ENCODE measurements at places on chromosomes 1 and 21. TPM values are rescaled to one million over a fixed set of nuclear protein-coding genes. Genes with fewer than 3 reads are reported as not detected.

DNA sequence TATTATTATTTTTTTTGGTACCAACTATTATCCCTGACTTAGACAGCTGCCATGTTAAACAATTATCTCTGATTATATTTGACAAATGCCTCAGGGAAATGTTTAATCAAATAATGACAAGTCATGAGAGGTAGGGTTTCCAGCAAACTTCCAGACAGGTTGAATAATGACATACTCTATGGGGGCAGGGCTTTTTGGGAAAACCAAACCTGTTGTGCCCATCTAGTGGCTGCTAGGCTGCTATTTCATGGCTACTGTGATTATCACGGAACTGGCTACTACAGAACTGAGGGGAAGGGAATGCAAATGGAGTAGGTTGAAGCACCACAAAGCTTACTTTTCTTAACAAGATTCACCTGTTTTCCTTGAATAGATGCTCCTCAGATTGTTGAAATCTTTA lies 77.6 kb downstream of the DUSP10 start:
- no peaks in the 10 kb centered on the region for H3K4me1 ChIP-seq
- H3K4me3 ChIP-seq: no peak overlapping the region
- H3K27me3 ChIP-seq: no peaks in the 10 kb centered on the region
- no peaks in the 10 kb centered on the region for H3K36me3 ChIP-seq
- no peak for DNase-seq
- H3K27ac ChIP-seq: no peak overlapping the region

- no peak overlapping the region for H3K4me3 ChIP-seq
- no peak overlapping the region for H3K27ac ChIP-seq
- no peaks in the 10 kb centered on the region for H3K4me1 ChIP-seq
- H3K27me3 ChIP-seq: peaks cover 4% of the 10 kb centered on the region
Observed at GRCh38 chr21:31557421-31558188, 101.9 kb upstream of the SOD1 start.

- no peaks in the 10 kb centered on the region for H3K36me3 ChIP-seq
- DNase-seq: no peak
- no peak overlapping the region for H3K4me3 ChIP-seq
- H3K4me1 ChIP-seq: no peaks in the 10 kb centered on the region
- no peaks in the 10 kb centered on the region for H3K27me3 ChIP-seq
Observed at GRCh38 chr1:226519716-226520598, 28.6 kb upstream of the STUM start.

- H3K27me3 ChIP-seq: no peaks in the 10 kb centered on the region
- no peak overlapping the region for H3K4me3 ChIP-seq
Observed at GRCh38 chr1:153288634-153289275, 24.0 kb downstream of the PGLYRP3 start.

- H3K36me3 ChIP-seq: no peaks in the 10 kb centered on the region
- H3K4me3 ChIP-seq: no peak overlapping the region
- DNase-seq: no peak
- no peak overlapping the region for H3K27ac ChIP-seq
- H3K27me3 ChIP-seq: no peaks in the 10 kb centered on the region
- H3K4me1 ChIP-seq: no peaks in the 10 kb centered on the region
Observed at GRCh38 chr1:168665975-168666374, 63.0 kb downstream of the DPT start.

DNA sequence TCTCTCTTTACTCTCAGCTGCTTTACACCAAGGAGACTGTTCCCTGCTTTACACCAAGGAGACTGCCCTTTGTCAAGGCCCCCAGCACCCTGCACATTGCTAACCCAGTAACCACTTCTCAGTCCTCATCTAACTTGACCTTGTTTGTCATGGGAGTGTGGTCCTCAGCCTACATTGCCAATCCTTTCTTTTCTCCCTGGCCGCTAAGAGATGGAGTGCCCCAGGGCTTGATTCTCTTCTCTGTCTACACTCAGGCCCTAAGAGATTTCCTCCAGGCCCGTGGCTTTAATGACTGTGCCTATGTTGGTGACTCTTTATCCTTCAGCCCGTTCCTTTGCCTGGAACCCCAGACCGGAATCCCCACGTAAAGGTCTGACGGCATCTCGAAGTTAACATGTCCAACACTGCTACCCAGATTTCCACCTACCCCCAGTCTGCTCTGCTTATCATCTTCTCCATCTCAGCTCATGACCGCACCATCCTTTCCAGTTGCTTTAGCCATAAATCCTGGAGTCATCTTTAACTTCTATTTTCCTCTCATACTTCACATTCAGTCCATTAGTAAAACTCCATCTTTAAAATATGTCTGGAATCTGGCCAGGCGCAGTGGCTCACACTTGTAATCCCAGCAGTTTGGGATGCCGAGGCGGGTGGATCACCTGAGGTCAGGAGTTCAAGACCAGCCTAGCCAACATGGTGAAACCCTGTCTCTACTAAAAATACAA lies 9.5 kb upstream of the SEMA4A start:
- H3K27me3 ChIP-seq: no peaks in the 10 kb centered on the region
- H3K4me1 ChIP-seq: peaks cover 3% of the 10 kb centered on the region
- DNase-seq: no peak
- H3K36me3 ChIP-seq: no peaks in the 10 kb centered on the region

DNA sequence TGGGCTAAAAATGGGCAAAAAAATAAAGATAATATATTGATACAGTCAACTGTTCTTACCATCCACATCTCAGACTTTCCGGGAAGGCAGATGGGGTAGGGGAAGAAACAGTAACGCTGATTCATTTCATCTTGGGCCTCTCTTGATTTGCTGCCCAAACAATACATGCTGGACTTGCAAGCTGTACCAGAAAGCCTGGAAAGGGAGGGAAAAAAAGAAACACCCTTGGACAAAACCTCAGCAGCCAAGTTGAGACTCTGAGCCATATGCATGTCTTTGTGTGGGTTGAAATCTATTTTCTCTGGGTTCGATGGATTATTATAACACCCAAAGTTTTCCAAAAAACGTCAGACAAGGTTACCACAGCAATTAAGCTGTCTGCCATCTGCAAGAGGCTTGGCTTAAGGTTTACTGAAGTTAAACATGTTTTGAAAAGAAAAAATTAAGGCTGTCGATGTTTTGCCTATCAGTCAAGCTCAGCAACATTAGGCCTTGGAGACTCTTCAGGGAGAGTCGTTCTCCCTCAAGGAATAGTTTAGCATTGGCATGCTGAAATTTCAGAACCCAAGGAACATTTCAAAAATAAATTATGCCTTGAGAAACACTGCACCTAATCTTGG lies 71.2 kb downstream of the PSMG1 start:
- H3K4me3 ChIP-seq: no peak overlapping the region
- H3K4me1 ChIP-seq: no peaks in the 10 kb centered on the region
- H3K27ac ChIP-seq: no peak overlapping the region

- no peaks in the 10 kb centered on the region for H3K4me1 ChIP-seq
- H3K4me3 ChIP-seq: no peak overlapping the region
Observed at GRCh38 chr1:180482425-180483275, 19.7 kb downstream of the ACBD6 start.

- no peaks in the 10 kb centered on the region for H3K36me3 ChIP-seq
- H3K4me1 ChIP-seq: no peaks in the 10 kb centered on the region
- no peaks in the 10 kb centered on the region for H3K27me3 ChIP-seq
- H3K4me3 ChIP-seq: no peak overlapping the region
- no peak for DNase-seq
- no peak overlapping the region for H3K27ac ChIP-seq
Observed at GRCh38 chr1:215529571-215529970, 37.5 kb upstream of the KCTD3 start.

DNA sequence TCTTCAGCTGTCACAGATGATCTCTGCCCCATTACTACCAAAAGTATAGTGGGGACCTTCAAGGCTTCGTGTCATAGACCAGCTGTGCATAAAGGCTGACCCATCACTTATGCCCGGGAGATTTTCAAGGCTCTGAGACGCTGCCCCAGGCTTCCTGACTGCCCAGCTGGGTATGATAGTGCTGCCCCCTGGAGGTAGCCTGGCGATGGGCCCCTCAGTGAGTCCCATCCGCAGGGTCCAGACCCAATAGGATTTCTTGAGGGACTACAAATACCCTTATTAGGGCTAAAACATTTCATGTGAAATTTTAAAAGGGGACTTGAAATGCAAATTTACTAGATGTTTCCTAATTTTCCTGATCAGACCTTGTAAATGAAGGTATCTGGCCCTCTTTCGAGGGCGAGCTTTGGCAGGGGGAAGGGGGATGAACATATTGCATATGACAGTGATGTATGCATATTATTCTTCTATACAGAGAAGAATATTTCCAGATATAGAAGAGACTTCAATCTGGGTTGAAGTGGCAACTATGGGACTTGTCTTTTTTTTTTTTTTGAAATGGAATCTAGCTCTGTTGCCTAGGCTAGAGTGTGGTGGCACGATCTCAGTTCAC lies 11.7 kb upstream of the FCMR start:
- H3K27ac ChIP-seq: no peak overlapping the region
- no peak for DNase-seq
- no peak overlapping the region for H3K4me3 ChIP-seq
- H3K36me3 ChIP-seq: peaks cover 22% of the 10 kb centered on the region
- no peaks in the 10 kb centered on the region for H3K27me3 ChIP-seq
- no peaks in the 10 kb centered on the region for H3K4me1 ChIP-seq

- no peak overlapping the region for H3K4me3 ChIP-seq
- no peaks in the 10 kb centered on the region for H3K27me3 ChIP-seq
- H3K4me1 ChIP-seq: no peaks in the 10 kb centered on the region
- DNase-seq: no peak
- H3K36me3 ChIP-seq: no peaks in the 10 kb centered on the region
Observed at GRCh38 chr21:35154788-35155187, 105.7 kb upstream of the RUNX1 start.

The CLCA2 gene
- total RNA-seq: not detected

The SRP9 gene
- total RNA-seq: 199 TPM

The ASPM gene
- 0.69 TPM for total RNA-seq

The PRR9 gene
- total RNA-seq: not detected

The CFHR4 gene
- total RNA-seq: 0.35 TPM

The ATP1B1 gene
- 686 TPM for total RNA-seq

The ZSWIM5 gene
- 4.8 TPM for total RNA-seq

The ACTRT2 gene
- not detected for total RNA-seq

The LRRC3 gene
- total RNA-seq: 1.4 TPM

Data from kidney (tissue), 22 donors.